NCI-H345 (cell line): ENCODE measurements at places on chromosomes 4 and X.

DNA sequence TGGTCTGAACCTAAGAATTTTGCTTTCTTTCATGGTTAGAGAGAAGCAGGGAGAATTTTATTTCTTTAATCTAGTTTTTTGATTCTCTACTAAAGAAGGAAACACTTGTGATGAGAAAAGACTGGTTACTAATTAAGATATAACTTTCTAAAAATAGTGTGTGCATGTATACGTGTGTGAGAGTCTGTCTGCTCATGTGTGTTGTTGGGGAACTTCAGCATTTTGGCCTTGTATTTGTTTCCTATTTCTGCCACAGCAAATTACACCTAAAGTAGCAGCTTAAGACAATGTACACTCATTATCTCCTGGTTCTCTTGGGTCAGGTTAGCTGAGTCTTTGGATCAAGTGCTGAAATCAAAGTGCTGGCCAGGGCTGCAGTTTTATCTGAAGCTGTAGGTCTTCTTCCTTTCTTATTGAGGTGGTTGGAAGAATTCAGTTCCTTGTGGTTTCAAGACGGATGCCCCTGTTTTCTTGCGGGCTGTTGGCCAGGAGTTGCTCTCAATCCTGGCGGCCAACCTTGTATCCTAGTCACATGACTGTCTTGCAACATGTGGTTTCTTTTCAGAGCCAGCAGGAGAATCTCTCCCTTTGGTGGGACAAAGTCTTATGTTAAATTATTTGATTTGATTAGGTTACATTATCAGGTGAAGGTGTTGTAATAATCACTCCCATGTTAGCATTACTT lies 188.4 kb upstream of the CLNK start:
- DNase-seq: no peak

GRCh38 chrX:115392871-115393270 lies 103.4 kb downstream of the LUZP4 start:
- DNase-seq: no peak

DNA sequence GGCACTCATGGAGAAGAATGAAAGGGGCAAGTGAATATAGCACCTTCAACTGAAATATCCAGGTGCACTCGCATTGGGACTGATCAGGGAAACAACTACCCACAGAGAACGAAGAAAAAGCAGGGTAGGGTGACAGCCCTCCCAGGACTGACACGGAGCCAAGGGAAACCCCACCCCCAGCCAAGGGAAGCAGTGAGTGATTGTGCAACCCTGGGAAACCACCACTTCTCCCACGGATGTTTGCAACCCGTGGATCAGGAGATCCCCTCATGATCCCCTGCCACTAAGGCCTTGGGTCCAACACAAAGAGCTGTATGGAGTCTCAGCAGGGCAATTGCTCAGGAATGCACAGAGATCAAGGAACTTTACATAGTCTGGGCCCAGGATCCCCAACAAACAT lies 158.5 kb upstream of the HCCS start:
- DNase-seq: no peak

- no peak for DNase-seq
These were observed 59.2 kb downstream of the GPR143 start for GRCh38 chrX:9706421-9706820.

GRCh38 chr4:75643651-75644050 lies 13.3 kb upstream of the CDKL2 start:
- DNase-seq: no peak

DNA sequence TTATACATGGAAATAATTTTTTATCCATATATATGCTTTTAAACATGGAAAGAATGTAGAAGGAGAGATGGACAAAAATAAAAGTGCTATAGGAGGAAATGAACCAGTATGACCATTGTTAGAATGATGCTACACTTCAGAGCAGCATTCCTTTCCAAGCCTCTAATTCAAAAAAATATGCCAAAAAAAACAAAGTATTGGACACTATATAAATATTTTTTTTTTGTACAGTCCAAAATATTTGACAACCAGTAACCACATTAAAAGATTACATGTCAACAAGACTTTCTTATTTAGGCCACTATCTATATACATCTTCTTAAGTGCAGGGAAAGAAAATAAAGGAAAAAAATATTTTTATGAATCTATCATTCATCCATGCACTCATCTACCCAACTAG lies 198.6 kb downstream of the LRBA start:
- no peak for DNase-seq

- DNase-seq: no peak
These were observed 169.3 kb downstream of the PPARGC1A start for GRCh38 chr4:23720556-23720955.

GRCh38 chr4:7381221-7381889 lies 53.4 kb downstream of the PSAPL1 start:
- no peak for DNase-seq
